Caki2 (cell line): ENCODE measurements at places on chromosomes 7 and 10. TPM values are rescaled to one million over a fixed set of nuclear protein-coding genes. Genes with fewer than 3 reads are reported as not detected.

The PTPRE gene
- 2.8 and 16.7 TPM in 2 replicates for total RNA-seq

The TMEM176B gene
- not detected in 2 replicates for total RNA-seq

The NOC3L gene
- total RNA-seq = 20.3 and 25.2 TPM in 2 replicates

The EIF3B gene
- 202 and 205 TPM in 2 replicates for total RNA-seq

The RBM48 gene
- 2.7 and 3.7 TPM in 2 replicates for total RNA-seq

The ICA1 gene
- total RNA-seq = 2.1 and 12.5 TPM in 2 replicates

The UFSP1 gene
- 7.4 and 11.8 TPM in 2 replicates for total RNA-seq

The HABP2 gene
- 0.72 and 1.6 TPM in 2 replicates for total RNA-seq

The PNLIPRP2 gene
- total RNA-seq = 1.4 TPM in 1 of 2 replicates, not detected in the other

The CLDN3 gene
- 43.4 and 69.4 TPM in 2 replicates for total RNA-seq

The CPA4 gene
- 11.6 and 23.1 TPM in 2 replicates for total RNA-seq

The C10orf62 gene
- 0.41 TPM in 1 of 2 replicates, not detected in the other for total RNA-seq

The SPDYE8 gene
- not detected in 2 replicates for total RNA-seq

The LIPM gene
- total RNA-seq = not detected in 2 replicates

The TDRD1 gene
- not detected in 2 replicates for total RNA-seq

The C10orf143 gene
- 4.8 TPM in 1 of 2 replicates, not detected in the other for total RNA-seq

The TFEC gene
- total RNA-seq = not detected in 2 replicates

The SPDYE11 gene
- total RNA-seq = not detected in 2 replicates

The AKR1C8 gene
- 4.3 TPM in 1 of 2 replicates, not detected in the other for total RNA-seq

The NYAP1 gene
- total RNA-seq = 0.87 and 3.6 TPM in 2 replicates
